Activated T-helper 1 cell treated with anti-CD3 and anti-CD28 coated beads, Interleukin-12 subunit alpha, Interleukin-12 subunit beta, Interleukin-2, Interleukin-4 antibody, amounts not matched to agents 30 ng/mL and 10 ng/mL and 1 ng/mL, durations not matched to agents 14 hours and 24 hours and 36 hours (primary cell): ENCODE measurements at places on chromosomes 5 and 9. TPM values are rescaled to one million over a fixed set of nuclear protein-coding genes. Genes with fewer than 3 reads are reported as not detected.

Gene RNF183
- total RNA-seq: not detected in 2 replicates

Gene LRRC70
- 0.83 and 0.86 TPM in 2 replicates for total RNA-seq

Gene C5orf58
- total RNA-seq: not detected in 2 replicates

Gene C9
- not detected in 2 replicates for total RNA-seq
